Left ventricle myocardium inferior (tissue), 1 donor: ENCODE measurements at places on chromosomes 4 and X.

DNA sequence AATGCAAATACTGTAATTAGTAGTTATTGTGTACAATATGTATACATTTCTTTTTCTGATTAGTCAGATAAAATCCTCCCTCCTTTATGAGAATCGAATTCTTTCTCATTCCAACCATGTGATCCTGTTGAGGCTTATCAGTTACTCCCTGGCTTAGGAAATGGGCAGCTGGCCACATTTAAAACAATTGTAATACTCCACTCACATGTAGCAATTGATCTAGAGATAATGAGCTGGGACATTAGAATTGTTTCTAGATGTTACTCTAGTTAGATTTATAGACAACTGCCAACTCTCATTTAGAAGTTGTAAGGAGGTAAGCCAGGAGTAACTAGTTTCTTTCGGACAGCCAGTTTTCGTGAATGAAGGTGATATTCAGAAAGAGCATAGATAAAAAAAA, 859.3 kb upstream of the AADAT start:
- no peak for DNase-seq

GRCh38 chrX:46325312-46325877, 219.8 kb downstream of the ZNF674 start:
- DNase-seq = no peak

DNA sequence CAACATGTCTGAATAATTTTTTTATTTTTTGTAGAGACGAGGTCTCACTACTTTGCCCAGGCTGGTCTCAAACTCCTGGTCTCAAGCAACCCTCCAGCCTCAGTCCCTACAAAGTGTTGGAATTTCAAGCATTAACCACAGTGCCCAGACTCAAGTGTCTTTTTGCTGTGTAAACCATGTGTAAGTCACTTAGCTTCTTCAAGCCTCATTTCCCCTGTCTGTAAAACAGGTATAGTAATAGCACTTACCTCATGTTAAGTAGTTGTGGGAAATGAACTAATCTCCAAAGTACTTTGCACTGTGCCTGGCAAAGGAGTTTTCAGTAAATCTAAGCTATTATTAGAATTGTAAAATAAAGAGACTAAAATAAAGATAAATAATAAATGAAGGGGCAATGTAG, 35.7 kb downstream of the STBD1 start:
- no peak for DNase-seq

DNA sequence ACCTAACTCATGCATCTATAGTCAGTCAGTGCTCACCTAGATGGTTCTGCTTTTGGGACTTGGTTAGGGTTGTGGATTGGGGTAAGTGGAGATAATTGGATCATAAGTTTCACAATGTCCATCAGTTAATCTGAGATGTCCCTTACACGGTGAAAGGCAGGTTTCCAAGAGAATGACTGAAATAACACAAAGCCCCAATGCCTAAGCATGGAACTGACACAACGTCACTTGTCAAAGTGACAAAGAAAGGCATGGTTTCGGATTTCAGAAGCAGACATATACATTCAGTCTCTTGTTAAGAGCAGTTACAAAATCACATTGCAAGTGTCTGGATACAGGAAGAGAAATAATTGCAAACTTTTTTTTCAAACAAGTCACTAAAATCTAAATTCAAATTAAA, 1456.9 kb downstream of the TECRL start:
- DNase-seq = no peak

- DNase-seq = peak; percentile 17
These were observed 14.2 kb downstream of the CHST7 start for GRCh38 chrX:46587753-46588171.
